ENCODE measurements at places on chromosomes 16 and 17.

- peak; percentile 53 for DNase-seq
Observed at GRCh38 chr17:1484676-1485422, 7.6 kb downstream of the MYO1C start.

DNA sequence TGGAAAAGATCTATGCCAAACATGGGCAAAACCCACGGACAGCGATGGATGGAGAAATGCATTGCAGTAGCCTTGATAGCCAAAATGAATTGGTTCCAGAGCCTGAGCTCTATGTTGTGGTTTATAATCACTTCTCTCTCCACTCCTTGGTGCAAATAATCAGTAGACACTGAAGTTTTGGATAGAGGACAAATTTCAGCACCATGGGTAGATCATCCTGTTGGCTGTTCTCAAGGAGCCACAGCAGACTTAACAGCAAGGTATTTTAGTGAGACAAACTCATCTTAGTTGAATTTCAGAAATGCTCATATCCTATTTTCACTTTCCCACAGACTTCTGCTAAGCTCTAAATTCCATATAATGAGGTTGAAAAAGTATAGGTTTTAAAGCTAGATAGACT, 88.3 kb upstream of the CCL1 start:
- no peak for DNase-seq

DNA sequence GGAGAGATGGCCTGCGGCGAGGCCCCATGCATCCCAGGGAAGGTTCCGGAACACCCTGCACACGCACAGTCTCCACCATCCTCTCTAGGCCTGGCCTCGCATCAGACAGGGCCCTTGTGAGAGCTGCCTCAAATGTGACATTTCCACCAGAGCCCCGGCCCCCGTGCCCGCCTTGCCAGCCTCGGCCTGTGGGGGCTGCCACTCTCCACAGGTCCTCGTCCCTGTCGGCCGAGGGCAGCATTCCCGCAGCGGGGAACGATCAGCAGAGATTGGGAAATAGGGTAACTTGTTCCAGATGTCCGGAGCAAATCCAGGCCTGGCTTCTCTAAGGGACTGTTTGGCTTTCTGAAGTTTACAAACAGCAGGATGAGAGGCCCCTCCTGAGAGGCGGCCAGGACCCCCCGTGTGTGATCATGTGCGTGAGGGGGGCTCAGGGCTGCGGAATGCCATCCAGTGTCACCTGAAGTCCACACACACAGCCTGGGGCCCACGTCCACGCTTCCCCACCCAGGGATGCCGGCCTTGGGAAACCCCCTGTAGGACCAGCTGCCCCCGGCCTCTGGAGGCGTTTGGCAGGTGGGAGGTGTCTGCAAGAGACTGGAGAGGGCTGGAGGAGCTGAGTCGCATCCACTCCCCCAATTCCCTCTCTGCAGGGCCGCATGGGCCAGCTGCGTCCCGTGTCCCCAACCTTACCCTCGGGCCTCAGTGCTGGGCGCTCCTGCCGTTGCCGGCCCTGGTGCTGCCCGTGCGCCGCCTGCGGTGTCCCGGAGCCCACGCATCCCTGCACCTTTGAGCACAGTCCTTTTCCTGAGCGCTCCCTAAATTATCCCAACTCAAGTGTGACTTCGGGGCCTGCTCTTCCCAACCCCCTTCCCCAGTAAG, 70.4 kb downstream of the ZDHHC7 start:
- DNase-seq = no peak

GRCh38 chr17:861364-861763, 79.2 kb downstream of the MRM3 start:
- DNase-seq = no peak

- DNase-seq = no peak
Observed at GRCh38 chr17:44967026-44967906, 837 bp downstream of the C1QL1 start.

DNA sequence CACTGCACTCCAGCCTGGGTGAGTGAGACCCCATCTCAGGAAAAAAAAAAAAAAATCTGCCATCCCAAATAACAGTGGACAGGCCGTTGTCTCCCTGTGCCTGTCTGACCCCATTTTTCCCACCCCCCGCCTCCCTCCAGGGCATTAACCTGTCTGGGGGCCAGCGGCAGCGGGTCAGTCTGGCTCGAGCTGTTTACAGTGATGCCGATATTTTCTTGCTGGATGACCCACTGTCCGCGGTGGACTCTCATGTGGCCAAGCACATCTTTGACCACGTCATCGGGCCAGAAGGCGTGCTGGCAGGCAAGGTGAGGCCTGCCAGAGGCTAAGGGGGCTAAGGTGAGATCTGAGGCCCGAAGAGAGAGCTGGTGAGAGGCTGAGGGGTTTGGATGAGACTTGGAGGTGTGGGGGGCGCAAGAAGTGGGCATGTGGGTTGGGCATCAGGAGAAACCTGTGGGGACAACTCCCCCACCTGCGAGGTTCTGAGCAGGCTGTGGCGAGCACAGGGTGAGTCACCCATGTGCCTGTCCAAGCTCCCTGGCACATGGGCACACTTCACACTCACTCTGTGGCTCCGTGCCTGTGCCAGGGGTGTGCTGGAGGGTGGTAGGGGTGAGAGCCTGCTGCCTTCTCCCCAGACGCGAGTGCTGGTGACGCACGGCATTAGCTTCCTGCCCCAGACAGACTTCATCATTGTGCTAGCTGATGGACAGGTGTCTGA, 34.7 kb downstream of the ANKRD40 start:
- DNase-seq = no peak
